Frontal cortex (tissue), 4 donors: ENCODE measurements at places on chromosomes 11 and 22.

DNA sequence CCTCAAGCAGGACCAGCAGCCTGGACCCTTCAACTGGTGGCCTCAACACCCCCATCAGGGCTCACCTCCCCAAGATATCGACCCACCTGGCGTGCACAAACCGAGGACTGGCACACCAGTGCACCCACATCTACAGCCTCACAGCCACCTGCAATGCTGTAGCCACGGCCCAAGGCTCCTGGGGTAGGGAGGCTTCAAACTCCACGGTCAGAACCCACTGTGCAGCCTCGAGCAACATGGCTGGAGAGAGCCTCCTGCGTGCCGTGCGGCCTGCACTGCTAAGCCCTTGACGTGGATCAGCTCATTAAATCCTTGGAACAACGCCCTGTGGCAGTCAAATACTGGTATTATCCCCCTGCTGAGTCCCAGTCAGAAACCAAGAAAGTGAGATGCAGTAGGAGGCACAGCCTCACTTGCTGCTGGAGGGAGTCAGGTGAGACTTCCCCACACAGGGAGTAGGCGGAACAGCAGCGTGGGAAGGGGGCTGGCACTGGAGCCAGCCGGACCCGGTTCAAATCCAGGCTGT, 4.6 kb downstream of the CARD10 start:
- no peak for DNase-seq

DNA sequence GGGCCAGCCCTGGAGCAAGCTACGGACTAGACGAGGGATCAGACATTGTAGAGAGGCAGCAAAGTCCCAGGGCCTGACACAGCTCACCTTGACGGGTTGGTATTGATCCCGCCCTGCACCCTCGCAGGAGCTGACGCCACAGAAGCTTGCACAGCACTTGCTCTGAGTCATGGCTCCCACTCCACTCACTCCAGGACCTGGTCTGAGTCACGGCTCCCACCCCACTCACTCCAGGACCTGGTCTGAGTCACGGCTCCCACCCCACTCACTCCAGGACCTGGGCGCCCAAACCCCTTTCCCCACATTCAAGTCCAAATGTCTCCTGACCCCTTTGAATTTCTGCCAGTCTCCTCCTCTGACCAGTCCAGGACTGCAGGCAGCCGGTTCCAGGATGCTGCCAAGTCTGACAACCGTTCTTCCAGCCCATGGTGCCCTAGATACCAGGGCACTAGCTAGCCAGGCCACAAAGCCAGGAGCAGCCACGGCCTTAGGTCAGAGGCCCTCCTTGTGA, 6.0 kb upstream of the PNPLA5 start:
- DNase-seq = no peak

GRCh38 chr11:131486937-131487635, 116.7 kb downstream of the NTM start:
- DNase-seq = no peak

GRCh38 chr11:125148743-125149142, 15.8 kb upstream of the PKNOX2 start:
- no peak for DNase-seq

- DNase-seq = no peak
Observed at GRCh38 chr11:44858796-44859527, 91.7 kb downstream of the TP53I11 start.

- no peak for DNase-seq
Observed at GRCh38 chr11:105929084-105929955, 92.7 kb downstream of the MSANTD4 start.
